Large intestine (tissue), 12 donors: ENCODE measurements at places on chromosomes 16 and 17. TPM values are rescaled to one million over a fixed set of nuclear protein-coding genes. Genes with fewer than 3 reads are reported as not detected.

DNA sequence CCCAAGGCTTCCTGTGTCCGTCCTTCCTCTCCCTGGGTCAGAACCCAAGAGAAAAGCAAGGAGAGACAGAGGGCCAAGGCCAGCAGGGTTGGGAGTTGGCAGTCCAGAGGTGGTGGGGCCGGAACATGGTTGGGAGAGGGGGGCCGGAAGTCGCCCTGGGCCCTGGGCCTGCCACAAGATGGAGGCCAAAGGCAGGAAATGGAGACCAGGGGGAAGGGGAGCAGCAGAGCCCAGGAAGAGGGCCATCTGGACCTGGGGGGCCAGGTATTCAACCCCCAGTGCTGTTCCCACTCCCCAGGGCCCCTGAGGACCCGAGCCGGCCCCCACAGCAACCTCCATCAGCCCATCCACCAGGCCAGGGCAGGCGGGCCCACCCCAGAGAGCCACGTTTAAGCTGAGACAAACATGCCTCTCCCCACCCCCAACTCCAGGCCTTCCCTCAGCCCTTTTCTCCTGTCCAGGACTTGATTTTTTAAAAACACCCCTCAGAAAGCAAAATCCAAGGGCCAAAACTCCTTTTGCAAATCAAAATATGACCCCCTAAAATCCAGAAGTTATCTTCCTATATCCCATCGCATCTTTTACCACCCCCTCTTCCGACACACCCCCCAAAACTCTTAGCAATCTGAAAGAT is 4.4 kb upstream of the BCL6B start:
- DNase-seq: no peak

DNA sequence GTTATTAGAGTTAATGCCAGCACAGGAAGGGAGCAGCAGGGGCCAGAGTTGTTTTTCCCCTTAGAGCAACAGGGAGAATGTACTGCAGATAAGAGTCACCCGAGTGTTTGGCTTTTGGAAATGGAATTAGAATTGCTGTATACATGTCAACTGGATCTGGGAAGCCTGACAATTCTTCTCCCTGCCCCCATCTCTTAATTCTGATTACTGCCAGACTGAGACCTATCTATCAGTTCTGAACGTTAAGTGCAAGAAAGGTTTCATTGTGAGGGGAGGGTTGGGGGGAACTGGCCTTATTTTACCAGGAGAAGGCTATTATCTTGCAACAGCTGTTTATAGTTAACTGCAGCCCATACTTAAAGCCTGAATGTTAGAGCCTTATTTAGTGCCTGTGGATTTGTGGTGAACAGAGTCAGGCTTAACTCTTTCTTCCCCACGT is 424.5 kb upstream of the CDH11 start:
- peak; percentile 12 for DNase-seq

- DNase-seq: no peak
Observed at GRCh38 chr16:11699234-11699894, 31.1 kb downstream of the SNN start.

DNA sequence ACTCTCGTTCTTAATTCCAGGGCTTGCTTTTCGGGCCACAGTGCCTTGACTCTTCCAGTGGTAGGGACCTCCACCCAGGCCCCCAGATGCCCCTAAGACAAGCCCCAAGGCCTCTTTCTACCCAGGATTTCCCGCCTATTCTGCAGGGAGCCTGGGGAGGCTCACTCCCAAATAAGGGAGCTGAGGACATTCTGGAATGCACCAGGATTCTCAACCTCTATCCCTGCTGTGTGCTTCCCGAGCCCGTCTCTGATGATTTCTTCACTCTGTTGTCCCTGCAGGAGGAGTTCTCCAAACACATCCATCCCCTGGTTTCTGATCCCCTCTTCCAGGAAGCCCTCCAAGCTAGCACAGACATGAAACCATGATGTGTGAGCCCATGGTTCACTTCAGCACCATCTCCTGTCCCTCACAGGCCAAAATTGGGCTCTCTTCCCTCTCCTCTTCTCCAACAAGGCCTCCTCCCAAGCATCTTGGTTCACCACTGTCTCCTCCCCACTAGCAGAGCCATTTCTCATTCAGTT is 255.9 kb downstream of the KATNIP start:
- DNase-seq: no peak

GRCh38 chr17:72661945-72662826 is 430.3 kb downstream of the SLC39A11 start:
- DNase-seq: no peak

GRCh38 chr16:1001096-1001495 is 19.5 kb downstream of the SOX8 start:
- DNase-seq: no peak

DNA sequence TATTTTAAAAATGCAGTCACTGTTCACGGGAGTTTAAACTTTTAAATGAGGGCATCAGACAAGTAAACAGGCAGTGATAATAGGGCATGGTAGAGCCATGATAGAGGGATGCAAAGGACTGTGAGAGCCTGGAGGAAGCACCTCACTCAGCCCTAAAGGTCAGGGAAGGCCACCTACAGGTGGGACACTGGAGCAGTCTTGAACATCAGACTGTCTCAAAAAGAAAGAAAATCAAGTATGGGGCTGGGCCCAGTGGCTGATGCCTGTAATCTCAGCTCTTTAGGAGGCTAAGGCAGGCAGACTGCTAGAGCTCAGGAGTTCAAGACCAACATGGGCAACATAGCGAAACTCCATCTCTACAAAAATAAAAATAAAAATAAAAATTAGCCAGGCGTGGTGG is 31.0 kb upstream of the DHRS7B start:
- DNase-seq: no peak

DNA sequence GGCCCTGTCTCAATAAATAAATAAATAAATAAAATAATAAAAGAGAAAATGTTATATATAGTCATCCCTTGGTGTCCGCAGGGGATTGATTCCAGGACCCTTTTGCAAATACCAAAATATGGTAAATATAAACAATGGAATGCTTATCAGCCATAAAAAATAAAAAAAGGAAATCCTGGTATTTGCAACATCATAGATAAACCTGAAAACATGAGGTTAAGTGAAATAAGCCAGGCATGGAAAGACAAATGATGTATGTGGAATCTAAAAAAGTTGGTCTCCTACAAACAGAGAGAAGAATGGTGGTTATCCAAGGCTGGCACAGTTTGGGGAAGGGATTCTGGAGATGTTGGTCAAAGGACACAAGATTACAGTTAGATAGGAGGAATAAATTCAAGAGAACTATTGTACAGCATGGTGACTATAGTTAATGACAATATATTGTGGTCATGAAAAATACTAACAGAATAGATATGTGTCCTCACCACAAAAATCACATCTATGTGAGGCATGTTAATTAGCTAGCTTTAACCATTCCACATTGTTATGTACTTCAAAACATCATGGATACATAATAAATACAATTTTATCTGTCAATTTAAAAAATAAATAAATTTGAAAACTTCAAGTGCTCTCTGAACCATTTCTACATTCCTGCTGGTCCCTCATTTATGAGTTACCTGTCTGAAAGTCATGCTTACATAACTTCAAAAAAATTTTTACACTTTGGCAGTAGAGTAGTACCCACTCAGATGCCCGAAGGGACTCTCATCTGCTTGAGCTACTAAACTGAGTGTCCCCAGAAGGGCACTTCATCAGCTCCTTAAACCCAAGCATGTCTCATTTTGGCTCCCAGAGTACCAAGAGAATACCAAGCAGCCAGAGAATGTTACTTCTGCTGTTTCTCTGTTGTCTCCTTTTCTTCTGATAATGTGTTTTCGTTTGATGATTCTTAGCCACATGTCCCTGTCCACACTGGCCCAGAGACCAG is 26.6 kb downstream of the N4BP1 start:
- DNase-seq: no peak

DNA sequence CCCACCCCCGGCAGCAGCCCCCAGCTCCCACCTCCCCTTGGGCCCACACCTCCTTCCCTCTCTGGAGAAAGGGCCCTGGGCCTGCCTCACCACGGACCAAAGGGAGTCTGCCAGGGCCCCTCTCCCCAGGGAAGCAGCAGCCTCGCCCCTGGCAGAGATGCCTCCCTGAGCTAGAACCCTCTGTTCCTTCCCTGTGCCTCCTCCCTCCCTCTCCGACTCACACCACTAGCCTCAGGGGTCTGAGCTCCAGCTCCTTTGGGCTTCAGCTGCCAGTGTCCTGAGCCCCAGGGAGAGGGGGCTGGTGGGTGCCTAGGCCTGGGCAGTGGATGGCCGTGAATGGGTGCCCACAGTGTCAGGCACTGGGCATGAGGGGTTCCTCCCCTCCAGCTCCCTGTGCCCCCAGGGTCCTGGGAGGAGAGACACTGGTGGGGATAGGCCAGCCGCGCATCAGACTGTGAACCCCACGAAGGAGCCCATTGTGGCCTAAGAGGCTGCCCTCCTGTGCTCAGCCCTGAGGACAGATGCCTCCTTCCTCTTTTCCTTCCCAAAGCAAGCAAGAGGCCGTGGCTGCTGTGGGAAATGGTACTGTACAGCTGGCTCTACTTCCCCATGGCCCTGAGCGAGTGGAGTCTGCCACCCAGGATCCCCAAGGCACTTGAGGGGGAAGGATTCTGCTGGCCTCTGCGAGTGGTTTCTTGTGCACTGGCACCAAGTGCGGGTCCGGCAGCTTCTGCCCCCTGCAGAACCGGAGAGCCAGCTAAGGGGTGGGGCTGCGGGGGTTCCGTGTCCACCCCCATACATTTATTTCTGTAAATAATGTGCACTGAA is 20.7 kb downstream of the MMP15 start:
- no peak for DNase-seq

Gene KRTAP1-5
- polyA plus RNA-seq: not detected

Gene HCRT
- 0.13 TPM for polyA plus RNA-seq

Gene KCNH6
- polyA plus RNA-seq: 6.9 TPM

Gene TP53TG3B
- polyA plus RNA-seq: not detected

Gene EFNB3
- 7.4 TPM for polyA plus RNA-seq

Gene INCA1
- 4.6 TPM for polyA plus RNA-seq

Gene AURKB
- polyA plus RNA-seq: 22.6 TPM
